NCI-H510A treated with DMSO at 0.1 percent for 48 hours (cell line): ENCODE measurements at places on chromosomes 7 and 10.

DNA sequence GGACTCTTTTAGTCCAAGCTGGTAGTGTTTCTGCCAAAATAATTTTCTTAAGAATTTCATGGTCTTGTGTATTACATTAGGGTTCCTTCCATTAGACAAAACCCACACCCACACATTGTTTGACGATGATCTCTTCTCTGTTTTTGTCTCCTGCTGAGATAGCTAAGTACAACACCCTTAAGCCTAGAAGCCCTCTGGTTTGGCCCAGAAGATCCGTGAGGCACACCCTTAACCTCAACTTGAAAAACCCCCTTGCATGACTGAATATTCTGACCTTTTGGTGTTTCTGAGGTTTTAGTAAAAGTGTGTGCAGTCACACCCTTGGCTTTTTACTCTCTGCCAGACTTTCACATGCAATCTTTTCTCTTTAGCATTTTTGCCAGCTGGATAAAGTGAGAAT, 29.3 kb upstream of the ERCC6 start:
- no peak for DNase-seq

DNA sequence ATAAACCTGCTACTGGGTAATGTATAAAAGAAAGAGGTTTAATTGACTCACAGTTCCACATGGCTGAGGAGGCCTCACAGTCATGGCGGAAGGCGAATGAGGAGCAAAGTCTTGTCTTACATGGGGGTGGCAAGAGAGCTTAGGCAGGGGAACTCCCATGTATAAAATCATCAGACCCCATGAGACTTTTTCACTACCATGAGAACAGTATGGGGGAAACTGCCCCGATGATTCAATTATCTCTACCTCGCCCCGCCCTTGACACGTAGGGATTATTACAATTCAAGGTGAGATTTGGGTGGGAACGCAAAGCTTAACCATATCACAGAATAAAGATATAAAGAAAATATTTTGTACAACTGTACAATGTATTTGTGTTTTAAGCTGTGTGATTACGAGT, 39.4 kb upstream of the PLCE1 start:
- no peak for DNase-seq

- peak; percentile 3 for DNase-seq
Measured at GRCh38 chr10:127415901-127416581, 133.1 kb upstream of the NPS start.

DNA sequence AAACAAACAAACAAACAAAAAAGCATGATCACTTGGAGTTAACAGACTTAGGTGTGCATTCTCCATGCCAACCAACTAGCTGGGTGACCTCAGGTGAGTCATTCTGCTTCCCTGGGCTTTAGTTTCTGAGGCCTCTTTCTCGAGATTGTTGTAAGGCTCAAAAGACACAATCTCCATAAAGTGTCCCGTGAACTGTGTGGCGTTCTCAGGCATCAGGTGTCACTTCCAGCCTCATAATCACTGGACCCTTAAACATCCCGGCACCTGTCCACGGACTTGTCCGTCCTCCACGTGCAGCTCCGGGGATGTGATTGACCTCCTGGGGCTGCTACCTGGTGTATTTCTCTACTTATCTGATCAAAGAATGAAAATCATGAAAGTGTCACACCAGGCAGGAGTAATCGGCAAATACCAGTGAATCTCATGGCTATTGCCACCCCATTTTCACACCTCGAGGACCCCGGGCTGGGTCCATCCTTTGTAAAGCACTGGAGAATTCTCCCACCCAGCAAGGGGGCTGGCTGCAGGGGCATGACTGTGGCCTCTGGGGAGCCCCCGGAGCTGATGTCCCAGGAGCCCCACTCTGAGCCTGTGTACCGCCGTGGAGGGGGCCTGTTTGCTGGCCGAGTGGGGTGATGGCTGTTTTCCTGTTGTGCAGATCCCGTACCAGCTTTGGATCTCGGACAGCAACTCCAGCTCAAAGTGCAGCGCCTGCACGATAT, 189.8 kb upstream of the SH2B2 start:
- no peak for DNase-seq

- no peak for DNase-seq
Measured at GRCh38 chr10:3563298-3563697, 221.7 kb downstream of the KLF6 start.

DNA sequence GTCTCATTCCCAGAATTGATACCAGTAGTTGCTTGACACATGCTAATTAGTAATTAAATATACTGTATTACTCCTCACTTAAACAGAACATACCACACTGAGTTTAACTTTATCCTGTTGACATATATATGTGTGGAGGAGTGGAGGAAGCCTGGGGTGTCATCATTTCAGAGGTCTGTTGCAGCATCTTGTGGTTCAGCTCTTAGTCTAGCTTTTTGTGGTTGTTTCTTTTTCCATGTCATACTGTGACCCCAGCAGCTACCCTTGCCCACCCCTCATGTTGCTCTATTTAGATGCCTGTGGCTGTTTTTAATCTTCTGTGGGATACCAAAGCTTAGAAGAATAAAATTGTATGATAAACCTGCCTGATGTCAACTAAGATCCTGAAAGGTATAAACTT, 875.4 kb downstream of the LRMDA start:
- DNase-seq, result no peak

DNA sequence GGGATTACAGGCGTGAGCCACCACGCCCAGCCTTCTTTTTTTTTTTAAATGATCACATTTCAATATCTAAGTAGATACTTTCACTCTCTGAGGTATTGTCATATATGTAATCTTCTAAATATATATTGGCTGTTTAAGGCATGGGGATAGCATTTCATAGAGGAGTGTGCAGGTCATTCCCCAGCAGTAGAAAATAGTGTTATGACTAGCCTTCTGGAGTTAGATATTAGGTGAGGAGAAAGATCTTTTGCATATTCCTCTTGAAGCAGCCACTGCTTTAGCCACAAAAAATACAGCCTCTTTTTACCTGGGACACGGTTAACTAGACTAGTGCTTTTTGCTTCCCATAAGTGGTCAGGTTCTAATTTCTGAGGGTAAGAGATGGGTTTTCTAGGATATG, 28.9 kb downstream of the ADD3 start:
- no peak for DNase-seq

DNA sequence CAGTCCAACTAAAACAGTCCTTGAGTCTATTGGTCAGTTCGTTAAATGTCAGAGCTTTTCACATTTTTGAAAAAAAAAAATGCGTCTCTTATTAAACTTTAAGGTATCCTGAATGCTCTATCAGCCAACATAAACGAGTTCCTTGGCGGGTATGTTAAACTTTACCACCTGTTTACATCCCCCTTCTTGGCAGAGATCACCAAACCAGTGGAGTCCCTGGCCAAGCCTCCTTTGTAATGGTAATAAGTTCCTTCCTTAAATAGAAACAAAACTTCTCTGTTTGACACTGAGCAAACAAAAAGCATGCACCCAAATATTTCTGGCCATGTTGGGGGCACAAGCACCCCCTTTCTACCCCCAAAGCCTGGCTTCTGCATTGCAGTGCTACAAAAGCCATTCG, 3.2 kb downstream of the TRIL start:
- DNase-seq, result no peak

- DNase-seq, result no peak
Measured at GRCh38 chr7:96685353-96685752, 24.3 kb downstream of the SEM1 start.

DNA sequence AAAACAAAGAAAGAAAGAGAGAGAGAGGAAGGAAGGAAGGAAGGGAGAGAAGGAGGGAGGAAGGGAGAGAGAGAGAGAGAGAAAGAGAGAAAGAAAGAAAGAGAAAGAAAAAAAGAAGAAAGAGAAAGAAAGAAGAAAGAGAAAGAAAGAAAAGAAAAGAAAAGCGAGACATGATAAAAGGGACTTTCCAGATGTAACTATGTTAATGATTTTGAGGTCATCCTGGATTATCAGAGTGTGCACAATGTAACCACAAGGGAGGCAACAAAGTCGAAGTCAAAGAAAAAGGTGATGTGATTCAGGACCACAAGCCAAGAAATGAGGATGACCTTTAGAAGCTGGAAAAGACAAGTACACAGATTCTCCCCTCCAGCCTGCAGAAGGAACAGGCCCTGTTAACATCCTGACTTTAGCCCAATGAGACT, 48.9 kb upstream of the PAX2 start:
- no peak for DNase-seq

GRCh38 chr10:11546581-11546980, 64.9 kb downstream of the USP6NL start:
- DNase-seq, result no peak

DNA sequence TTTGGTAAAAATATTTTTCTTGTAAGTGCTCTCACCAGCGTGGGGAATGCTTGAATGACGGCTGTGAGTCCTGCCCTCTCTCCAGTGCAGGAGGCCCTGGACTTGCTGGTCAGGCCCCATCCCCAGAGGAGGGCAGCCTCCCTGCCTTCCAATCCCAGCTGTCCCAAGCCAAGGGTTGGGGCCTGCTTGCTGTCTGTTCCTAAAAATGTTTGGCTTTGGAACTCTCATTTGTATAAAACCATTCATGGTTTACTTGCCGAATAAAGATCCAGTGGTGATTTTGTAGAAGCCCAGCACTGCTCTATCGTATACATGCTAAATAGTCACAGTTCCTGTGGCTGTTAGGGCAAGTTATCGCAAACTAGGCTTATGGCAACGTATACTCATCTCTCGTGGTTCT, 121.7 kb downstream of the GLRX3 start:
- DNase-seq, result no peak

DNA sequence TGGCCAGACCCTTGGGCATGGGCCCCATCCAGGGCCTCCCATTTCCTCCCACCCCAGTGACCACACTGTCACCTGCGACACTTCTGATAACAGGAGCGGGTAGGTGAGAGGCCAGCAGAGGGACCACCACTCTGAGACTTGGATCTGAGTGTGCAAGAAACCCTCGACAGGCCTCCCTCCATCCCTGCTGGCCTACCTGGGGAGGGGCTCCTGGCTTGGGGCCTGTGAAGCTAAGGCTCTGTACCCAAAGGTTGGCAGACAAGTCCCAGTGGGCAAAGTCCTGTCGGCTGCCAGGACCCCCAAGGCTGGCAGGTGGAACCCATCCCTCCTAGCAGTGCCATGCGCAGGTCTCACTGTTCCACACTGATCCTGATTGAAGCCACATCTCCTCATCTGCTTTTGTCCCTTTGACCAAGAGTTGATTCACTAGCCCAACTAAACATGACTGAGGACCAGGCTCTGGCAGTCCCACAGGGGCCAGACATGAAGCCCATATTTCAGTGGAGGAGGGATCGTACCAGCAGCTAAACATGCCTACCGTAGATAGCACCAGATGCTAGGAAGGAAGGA, 1.2 kb upstream of the PGAM2 start:
- no peak for DNase-seq

DNA sequence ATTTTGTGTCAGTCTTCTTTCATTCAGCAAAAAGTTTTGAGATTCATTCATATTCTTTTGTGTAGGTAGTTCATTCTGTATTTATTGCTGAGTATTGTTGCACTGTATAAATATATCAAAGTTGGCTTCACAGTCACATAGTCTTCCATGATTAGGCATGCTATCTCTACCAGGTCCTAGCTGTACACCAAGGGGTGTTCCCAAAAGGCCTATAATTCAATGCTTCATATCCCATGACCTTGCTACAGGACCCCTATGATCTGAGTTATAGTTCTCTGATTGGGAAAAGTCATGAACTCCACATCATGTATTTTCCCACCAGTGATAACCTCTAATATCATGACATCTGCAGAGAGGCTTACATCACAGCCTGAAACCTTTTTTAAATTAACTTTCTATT, 47.3 kb upstream of the MAGI2 start:
- DNase-seq, result no peak

GRCh38 chr7:16649196-16649595, 3.2 kb downstream of the BZW2 start:
- DNase-seq, result no peak

DNA sequence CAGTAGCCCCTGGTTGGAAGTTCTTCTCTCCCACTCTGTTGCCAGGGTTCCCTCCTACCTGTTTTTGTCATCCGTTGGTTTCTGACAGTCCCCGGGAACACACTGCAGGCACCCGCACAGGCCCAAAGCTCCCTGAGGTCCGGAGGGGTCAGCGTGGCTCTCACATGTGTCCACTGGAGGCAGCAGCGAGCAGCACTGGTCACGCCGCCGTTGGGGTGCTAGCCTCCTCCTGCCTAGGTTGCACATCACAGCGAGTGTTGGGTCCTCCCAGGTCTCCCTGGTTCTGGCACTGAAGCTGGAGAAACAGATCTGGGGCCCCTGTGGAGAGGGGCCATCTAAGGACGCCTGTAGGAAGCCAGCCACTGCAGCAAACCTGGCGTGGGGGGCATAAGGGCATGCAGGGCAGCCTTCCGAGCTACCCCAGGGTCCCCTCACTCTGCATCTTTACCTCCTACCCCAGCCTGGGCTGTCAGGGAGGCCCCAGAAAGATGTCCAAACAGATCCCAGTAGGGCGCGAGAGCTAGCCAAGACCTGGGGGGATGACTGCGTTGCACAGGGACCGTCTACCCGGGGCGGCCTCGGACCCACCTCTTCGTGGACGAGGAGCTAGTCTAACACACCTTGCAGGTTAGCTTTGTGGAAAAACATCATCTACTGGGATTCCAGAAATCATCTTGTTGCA, 28.9 kb downstream of the LRRC27 start:
- DNase-seq, result no peak

- DNase-seq, result no peak
Measured at GRCh38 chr7:94003446-94004023, 620 bp downstream of the BET1 start.

DNA sequence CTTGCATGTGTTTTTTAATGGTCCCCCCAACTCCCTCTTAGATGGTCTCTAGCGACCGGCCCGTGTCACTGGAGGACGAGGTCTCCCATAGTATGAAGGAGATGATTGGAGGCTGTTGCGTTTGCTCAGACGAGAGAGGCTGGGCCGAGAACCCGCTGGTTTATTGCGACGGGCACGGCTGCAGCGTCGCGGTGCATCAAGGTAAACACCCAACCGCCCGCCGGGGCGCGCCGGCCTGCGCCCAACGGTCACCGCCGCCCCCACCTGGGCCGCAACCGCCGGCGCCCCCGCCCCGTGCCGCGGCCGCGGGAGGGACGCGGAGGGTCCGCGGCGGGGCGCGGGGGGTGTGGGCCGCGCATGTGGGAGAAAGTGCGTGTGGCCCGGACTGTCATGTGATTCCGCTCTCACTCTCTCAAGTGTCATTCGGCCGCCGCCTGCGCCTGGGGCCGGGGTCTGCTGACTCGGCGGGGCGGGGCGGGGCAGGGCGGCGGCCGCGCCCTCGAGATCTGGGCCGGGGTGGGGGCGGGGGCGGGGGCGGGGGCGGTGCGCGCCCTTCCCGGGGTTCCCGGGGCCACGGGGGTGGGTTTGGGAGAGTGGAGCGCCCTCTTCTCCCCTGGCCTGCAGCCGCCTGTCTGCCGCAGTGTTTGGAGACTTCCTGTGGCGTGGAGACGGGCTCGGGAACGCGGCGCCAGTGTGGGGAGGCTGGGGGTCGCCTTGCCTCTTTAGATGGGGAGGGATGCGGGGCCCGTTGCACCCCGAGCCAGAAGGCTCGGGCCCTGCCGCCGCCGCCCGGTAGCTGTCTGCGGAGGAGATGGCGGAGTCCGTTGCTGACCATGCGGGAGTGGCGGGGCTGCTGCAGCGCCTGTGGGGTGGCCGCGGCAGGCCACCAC, 817 bp downstream of the MLLT10 start:
- no peak for DNase-seq

DNA sequence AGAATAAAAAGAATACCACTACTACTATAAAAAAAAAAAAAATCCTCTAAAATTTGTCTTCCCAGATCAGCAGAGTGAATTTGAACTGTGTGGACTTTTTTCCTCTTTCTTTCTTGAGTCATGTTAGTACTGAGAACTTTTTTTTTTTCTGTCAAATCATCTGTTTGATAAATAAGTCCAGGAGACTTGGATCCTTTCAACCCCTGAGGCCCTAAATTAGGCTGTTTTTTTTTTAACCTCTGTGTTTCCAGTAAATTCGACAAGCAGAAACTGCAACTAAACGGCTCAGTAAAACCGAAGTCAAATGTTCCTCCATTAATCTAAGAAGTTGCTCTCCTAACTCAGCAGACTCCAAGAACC, 2.7 kb downstream of the MAP3K8 start:
- DNase-seq, result no peak
